NCI-H1417 treated with DMSO at 0.1 percent for 48 hours (cell line): ENCODE measurements at places on chromosomes 1 and 21.

GRCh38 chr1:8987881-8988617, 38.2 kb downstream of the SLC2A7 start:
- DNase-seq: no peak

DNA sequence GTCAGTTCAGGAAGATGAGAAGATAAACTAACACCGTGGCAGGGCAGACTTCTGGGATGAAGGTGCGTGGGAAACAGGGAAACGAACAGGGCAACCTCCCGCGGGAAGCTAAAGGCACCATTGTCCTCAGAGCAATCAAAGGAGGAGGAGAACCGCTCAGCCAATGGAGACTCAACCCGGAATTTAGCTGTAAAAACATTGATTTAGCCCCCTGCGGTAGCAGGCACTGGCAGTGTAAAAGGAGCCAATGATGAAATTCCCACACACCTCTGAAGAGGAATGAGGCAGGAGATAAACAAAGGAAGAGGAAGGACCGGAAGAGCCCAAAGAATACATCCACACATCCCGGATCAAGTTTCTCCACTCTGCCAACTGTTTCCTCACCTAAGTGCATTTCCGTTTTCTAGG, 19.5 kb downstream of the HLCS start:
- no peak for DNase-seq

DNA sequence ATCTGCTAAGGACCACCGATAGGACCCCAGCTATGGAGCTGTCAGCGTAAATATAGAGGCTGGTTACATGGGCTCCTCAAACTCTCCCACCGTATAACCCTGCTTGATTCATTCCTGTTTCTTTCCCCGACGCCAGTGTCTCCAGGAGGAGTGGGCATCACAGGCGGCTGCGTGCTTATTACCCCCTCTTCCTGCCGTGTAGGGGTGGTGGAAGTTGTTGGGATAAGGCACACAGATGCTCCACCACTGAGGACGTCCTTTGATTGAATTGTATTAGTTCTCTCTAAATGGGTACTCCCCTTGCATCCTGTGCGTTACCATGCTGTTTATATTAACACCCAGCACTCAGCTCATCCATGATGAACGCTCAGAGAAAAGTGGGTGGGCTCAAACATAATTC, 104.6 kb downstream of the ZBTB18 start:
- no peak for DNase-seq

DNA sequence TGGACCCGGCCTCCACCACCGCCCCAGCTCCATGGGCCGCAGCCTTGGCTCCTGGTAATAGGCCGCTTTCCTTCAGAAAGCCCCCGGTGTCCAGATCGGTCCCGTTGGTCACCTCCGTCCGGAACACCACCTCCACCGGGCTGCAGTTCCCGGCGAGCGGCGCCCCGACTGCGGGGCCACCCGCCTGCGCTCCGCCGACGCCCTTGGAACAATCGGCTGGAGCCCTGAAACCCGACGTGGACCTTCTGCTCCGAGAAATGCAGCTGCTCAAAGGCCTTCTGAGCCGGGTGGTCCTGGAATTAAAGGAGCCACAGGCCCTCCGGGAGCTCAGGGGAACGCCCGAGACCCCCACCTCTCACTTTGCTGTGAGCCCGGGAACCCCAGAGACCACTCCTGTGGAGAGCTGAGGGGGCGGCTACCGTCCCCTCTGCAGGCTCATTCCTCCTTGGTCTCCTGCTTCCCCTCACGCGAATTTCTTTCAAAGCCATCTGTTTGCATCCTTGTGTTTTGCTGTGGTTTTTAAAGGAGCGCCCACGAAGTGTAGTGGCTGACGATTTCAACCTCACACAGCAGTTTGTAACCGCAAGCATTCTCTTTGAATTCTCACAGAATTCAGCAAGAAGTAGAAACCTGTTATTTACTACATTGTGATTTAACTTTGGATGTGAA, 6.0 kb downstream of the FCRLB start:
- DNase-seq: no peak

DNA sequence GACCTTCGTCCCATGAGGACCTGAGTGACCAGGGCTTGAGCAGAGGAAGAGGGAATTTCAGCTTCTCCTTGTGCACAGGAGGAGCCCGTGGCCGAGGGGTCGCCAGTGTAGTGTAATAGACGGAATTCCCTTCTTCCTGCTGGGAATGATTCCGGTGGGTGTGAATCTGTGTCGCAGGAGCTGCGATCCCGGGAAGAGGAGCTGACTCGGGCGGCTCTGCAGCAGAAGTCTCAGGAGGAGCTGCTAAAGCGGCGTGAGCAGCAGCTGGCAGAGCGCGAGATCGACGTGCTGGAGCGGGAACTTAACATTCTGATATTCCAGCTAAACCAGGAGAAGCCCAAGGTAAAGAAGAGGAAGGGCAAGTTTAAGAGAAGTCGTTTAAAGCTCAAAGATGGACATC, 34.4 kb downstream of the MAP3K21 start:
- DNase-seq: no peak

DNA sequence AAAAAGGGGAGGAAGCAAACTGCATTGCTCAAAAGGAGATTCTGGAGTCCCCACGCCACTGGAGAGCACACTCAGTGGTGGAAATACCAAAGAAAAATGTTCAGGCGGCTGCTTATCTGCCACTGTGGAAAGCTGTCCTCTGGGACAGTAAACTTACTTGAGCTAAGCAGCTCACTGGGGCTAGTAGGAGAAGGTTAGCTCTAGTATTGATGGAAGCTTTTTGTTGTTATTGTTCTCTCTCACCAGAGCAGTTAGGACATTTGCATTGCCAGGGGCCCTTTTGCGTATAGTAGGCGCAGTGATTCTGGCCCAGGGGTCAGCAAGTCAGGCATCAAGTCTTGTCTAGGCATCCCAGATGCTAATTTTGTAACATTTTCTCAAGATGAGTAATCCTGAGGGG, 15.6 kb downstream of the BACE2 start:
- no peak for DNase-seq

DNA sequence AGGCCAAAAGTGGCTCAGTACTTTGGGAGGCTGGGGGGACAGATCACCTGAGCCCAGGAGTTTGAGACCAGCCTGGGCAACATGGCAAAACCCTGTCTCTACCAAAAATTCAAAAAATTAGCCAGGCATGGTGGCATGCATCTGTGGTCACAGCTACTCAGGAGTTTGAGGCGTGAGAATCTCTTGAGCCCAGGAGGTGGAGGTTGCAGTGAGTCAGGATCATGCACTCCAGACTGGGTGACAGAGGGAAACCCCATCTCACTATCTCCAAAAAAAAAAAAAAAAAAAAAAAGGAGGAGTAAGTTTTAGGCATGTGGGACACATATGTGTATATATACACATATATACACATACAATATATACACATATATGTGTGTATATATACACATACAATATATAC, 165.3 kb upstream of the DPYD start:
- no peak for DNase-seq

DNA sequence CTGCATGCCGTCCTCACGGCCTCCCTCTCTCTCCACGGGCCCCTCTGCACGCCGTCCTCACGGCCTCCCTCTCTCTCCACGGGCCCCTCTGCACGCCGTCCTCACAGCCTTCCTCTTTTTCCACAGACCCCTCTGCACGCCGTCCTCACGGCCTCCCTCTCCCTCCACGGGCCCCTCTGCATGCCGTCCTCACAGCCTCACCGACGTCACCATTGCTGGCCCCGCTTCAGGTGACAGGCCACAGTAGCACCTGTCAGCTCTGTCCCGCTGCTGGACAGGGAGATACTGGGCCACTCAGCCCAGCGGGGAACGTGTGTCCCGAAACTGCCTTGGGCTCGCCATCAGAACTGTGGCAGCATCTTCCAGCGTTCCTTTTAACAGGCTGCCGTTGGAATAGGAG, 82.8 kb upstream of the COL6A1 start:
- DNase-seq: no peak

- DNase-seq: no peak
Observed at GRCh38 chr1:33273961-33274371, 17.7 kb downstream of the ZNF362 start.

GRCh38 chr1:171969226-171969625, 127.9 kb downstream of the DNM3 start:
- no peak for DNase-seq

- no peak for DNase-seq
Observed at GRCh38 chr1:92126088-92126487, 45.9 kb downstream of the BTBD8 start.

DNA sequence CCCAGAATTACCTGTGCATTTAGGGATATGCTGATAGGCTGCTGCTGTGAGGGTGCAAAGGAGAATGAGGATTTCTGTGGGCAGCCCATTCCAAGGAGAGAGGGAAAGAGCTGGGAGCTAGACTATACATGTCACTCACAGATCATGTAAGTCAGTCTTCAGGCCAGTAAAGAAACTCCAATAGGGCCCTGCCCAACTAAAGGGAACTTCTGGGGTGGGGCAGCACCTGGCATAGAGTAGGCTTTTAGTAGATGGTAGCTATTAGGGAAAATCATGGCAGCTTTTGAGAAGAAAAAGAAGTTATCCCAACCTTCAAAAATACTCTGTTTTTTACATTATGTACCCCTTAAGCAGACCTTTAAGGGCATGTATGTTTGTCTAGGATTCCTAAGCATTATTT, 89.6 kb downstream of the ST6GALNAC3 start:
- DNase-seq: no peak

GRCh38 chr1:206540044-206540780, 32.9 kb downstream of the RASSF5 start:
- DNase-seq: no peak

DNA sequence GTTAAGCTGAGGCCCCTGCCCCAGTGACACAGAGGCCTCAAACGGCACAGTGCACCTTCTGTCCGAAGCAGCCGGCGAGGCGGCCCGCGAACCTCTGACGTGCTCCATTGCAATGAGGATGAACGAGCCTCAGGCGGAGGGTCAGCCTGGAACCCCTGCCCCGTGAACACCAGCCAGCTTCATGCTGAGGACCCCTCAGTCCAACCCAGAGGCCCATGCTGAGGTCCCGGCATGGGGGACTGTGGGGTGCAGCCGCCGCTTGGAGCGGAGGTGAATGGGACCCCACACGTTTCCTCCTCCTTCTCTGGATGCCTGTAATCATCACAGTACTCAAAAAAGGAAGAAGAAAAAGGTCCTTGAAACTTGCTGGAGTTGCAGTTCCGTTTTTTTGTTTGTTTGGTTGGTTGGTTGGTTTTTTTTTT, 62.1 kb downstream of the PRKCZ start:
- no peak for DNase-seq

DNA sequence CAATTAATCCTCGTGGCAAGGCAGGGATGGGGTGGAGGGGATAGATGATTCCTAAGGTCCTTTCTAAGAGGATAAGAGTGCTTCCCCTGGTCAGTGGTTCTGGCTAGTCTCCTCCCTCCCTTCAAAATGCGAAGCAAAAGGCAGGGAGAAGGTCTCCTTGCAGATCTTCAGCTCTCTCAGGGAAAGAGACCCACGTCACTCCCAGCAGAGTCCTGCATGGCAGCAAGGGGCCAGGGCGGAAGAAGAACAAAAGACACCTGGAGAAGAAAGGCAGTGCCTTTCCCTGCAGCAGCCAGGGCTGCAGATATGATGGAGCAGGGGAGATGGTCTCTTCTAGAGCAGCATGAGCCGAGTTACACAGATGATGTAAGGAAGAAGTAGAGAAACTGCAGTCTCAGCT, 29.6 kb upstream of the SLAMF9 start:
- DNase-seq: no peak

DNA sequence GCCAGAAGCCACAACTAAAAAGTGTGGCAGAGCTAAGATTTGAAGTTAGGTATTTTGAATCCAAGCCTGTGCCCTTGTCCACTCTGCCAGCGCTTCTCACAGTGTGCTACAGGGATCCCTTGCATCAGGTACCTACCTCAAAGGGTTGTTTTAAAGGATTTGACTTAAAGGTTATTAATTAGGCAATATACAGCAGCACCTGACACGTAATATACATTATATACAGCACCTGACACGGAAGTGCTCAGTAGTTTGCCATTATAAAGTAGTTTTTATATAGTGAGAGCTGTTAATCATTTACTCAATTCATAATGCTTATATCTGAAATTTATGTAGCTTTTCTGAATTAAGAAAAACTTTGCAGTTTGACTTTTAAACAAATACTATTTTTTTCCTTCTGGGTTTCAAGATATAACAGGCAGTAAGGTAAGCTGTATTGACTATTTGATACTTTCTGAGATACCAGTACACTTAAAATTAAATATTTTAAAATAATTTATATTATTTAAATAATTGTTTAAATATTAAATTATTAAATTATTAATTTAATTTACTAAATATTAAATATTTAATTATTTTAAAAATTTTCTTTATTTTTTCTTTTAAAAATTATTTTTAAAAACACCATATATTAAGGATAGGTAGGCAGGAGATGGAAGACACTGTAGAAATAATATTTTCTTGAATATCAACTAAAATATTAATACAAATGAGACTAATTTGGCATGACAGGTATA, 33.3 kb downstream of the TSNAX start:
- no peak for DNase-seq

DNA sequence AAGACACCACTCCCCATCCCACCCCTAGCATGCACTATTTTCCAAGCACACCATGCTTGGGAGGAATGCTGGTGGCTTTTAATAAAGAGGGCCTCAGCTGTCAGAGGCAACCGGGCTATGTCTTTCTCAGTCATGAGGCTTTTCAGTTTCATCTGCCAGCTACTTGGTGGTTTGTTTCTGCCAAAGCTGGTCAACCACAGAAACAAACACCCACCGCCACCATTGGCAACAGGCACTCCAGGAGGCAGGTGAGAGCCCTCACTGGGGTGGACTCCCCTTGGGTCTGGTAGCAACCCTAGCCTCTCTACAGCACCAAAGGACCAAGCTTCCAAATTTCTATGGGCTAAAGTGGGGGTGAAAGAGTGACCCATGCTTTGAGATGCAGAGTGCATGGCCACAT, 54.3 kb upstream of the CD1D start:
- no peak for DNase-seq

GRCh38 chr1:91701472-91701869, 184.5 kb downstream of the TGFBR3 start:
- no peak for DNase-seq

DNA sequence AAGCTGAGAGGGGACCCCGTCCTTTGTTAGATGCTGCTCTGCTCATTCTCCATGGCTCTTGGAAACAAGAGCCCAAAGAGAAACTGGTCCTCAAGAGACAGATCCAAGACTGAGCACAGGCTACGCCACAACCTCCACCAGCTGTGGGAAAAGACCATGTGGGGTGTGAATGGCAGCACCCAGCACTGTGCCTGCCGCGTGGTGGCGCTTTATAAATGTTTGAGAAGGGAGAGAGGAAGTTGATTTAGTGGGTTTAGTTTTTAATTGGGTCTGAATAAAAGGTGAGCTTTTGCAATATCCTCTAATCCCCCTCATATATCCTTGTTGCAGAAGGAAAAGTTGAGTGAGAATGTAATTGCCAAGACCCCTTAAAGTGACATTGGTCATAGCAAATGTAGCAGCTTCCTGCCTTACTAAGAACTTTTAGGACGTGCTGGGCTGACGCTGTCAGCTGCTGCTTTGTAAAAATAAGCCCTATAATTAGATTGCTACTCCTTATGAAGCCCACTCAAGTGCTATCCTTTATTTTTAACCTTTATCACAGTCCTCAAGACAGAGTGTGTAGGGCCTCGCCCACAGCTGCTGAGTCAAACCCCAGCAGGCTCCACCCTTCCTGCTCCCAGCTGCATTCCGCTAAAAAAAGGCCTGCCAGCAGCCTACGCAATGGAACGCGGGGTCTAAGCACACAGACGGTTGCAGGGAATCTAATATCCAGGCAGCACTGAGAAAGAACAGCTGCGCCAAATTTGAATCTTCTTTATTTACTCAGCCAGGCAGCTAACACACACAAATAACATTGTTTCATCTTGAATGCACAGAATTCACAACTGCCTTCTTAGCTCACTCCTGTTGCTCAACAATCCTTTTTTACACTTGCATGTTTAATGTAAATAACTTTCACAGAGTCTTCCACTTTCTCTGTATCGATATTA, 47.4 kb upstream of the PRDX6 start:
- no peak for DNase-seq

GRCh38 chr1:24584171-24584647, 28.3 kb downstream of the NCMAP start:
- DNase-seq: no peak
